Suprapubic skin (tissue), 4 donors: ENCODE measurements at places on chromosomes 4 and X. TPM values are rescaled to one million over a fixed set of nuclear protein-coding genes. Genes with fewer than 3 reads are reported as not detected.
A peak's percentile ranks its signal among the peaks of the same experiment; 100 is the strongest.

SPANXD gene
- not detected for total RNA-seq

GRCh38 chrX:24396236-24396930, 35.9 kb downstream of the SUPT20HL1 start:
- no peak for DNase-seq
- no peak overlapping the region for H3K4me3 ChIP-seq
- H3K27ac ChIP-seq: no peak overlapping the region
- H3K36me3 ChIP-seq: no peaks in the 10 kb centered on the region
- H3K27me3 ChIP-seq: no peaks in the 10 kb centered on the region
- H3K4me1 ChIP-seq: peaks cover 11% of the 10 kb centered on the region

FOXR2 gene
- not detected for total RNA-seq

DNA sequence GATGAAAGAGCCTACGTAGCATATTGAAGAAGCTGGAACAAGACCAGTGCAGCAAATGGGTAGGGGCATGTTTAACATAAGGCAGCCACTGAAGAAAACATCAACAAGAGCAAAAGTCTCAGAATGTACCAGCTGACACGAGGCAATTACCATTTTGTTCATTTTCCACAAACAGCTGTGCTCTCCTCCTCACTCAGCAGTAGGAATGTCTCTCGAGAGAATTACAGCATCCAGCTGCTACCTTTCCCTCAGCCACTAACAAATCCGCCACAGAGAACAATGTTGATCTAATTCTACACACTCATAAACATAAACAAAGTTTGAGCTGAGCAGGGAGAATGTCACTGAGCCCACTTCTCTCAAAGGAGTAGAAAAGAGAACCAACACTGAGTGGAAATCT, 68.0 kb downstream of the OPHN1 start:
- no peaks in the 10 kb centered on the region for H3K27me3 ChIP-seq
- H3K27ac ChIP-seq: no peak overlapping the region
- no peaks in the 10 kb centered on the region for H3K4me1 ChIP-seq
- H3K36me3 ChIP-seq: no peaks in the 10 kb centered on the region
- no peak overlapping the region for H3K4me3 ChIP-seq

DCHS2 gene
- total RNA-seq: 0.52 TPM

GDPD2 gene
- total RNA-seq: 68.7 TPM

- no peak for DNase-seq
- H3K27me3 ChIP-seq: no peaks in the 10 kb centered on the region
- H3K36me3 ChIP-seq: no peaks in the 10 kb centered on the region
- no peaks in the 10 kb centered on the region for H3K4me1 ChIP-seq
These were observed 296.7 kb upstream of the CASK start for GRCh38 chrX:42220083-42220482.

DNA sequence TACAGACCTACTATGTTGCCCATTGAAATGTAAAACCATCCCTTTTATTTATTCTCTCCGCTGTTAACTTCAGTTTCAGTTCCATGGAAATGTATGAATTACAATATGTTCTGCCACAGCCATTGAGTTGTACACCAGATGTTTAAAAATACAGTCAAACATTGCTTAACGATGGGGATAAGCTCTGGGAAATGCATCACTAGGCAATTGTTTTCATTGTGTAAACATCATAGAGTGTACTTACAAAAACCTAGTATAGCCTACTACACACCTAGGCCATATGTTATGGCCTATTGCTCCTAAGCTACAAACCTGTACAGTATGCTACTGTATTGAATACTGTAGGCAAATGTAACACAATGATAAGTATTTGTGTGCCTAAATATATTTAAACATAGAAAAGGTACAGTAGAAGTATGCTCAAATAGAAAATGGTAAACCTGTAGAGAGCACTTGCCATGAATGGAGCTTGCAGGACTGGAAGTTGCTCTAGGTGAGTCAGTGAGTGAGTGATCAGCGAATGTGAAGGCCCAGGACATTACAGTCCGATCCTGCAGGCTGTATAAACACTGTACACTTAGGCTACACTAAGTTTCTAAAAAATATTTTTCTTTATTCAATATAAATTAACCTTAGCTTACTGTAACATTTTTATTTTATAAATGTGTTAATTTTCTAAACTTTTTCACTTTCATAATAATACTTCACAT, 2.7 kb upstream of the PF4V1 start:
- H3K4me3 ChIP-seq: no peak overlapping the region
- DNase-seq: no peak
- H3K36me3 ChIP-seq: no peaks in the 10 kb centered on the region
- peaks cover 8% of the 10 kb centered on the region for H3K4me1 ChIP-seq
- no peak overlapping the region for H3K27ac ChIP-seq
- peaks cover 6% of the 10 kb centered on the region for H3K27me3 ChIP-seq

GRCh38 chr4:621296-622070, 3.9 kb upstream of the PDE6B start:
- H3K36me3 ChIP-seq: no peaks in the 10 kb centered on the region
- peak; percentile 40 for DNase-seq
- no peak overlapping the region for H3K27ac ChIP-seq
- no peak overlapping the region for H3K4me3 ChIP-seq

DNA sequence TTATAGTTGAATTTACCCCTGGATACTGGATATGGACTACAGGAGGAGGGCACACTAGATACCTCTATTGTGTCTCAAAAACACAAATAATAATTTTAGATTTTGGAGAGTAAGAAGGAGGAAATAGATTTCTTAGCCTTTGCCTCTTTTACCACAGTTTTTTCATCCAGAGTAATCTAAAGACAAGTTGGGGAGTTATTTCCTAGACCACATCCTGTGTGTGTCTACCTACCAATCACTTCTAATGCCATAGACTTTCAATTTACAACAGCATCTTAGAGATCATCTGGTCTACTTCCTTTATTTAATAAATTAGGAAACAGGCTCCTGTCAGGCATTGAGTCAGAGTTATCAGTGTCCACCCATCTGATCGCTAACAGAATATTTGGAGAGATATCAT, 191.5 kb downstream of the EDA start:
- DNase-seq: no peak
- no peaks in the 10 kb centered on the region for H3K27me3 ChIP-seq
- no peaks in the 10 kb centered on the region for H3K4me1 ChIP-seq
- H3K27ac ChIP-seq: no peak overlapping the region
- H3K36me3 ChIP-seq: no peaks in the 10 kb centered on the region

PLAC8 gene
- total RNA-seq: not detected

DNA sequence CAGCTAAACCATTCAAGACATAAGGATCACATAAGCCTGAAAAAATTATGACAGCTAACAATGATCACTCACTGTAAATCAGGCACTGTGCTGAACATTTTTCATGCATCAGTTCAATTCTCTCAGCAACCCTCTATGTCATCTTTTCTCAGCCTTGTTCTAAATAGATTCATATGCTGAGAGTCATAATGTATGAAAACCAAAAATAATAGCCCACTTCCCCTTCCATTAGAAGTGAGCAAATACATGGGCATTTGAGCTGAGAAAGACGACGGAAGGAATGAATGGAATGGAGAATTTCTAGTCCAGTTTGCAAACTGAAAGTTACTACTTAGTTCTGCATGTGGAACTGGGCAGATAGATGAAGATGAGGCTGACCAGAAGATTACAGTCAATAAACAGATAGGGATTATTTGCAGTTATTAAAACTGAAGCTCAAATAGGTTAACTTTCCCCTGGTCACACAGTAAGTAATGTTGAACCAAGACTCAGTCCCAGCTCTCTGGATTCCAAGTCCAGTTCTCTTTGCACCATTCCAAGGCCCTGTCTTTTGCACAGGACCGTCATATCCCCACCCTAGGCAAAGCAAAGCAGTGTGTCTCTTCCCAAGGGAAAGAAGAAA, 1.6 kb upstream of the SH3RF1 start:
- H3K4me1 ChIP-seq: peaks cover 22% of the 10 kb centered on the region
- no peaks in the 10 kb centered on the region for H3K36me3 ChIP-seq
- no peak for DNase-seq
- H3K4me3 ChIP-seq: no peak overlapping the region
- H3K27me3 ChIP-seq: no peaks in the 10 kb centered on the region

GRCh38 chr4:4781936-4782707, 77.3 kb upstream of the MSX1 start:
- H3K4me3 ChIP-seq: no peak overlapping the region
- H3K27me3 ChIP-seq: no peaks in the 10 kb centered on the region
- H3K4me1 ChIP-seq: no peaks in the 10 kb centered on the region
- H3K36me3 ChIP-seq: no peaks in the 10 kb centered on the region
- H3K27ac ChIP-seq: peak overlapping the region; percentile 10

PAGE2 gene
- total RNA-seq: not detected
